ENCODE measurements at places on chromosomes 2 and 18. TPM values are rescaled to one million over a fixed set of nuclear protein-coding genes. Genes with fewer than 3 reads are reported as not detected.
A peak's percentile ranks its signal among the peaks of the same experiment; 100 is the strongest.

FAM117B gene
- 0.26 TPM for total RNA-seq

LONRF2 gene
- 0.81 TPM for total RNA-seq

LOXL3 gene
- total RNA-seq = 14.8 TPM

DNER gene
- 0.05 TPM for total RNA-seq

GREB1L gene
- total RNA-seq = 0.81 TPM

TMEM200C gene
- total RNA-seq = 3.9 TPM

CAPN14 gene
- not detected for total RNA-seq

DNA sequence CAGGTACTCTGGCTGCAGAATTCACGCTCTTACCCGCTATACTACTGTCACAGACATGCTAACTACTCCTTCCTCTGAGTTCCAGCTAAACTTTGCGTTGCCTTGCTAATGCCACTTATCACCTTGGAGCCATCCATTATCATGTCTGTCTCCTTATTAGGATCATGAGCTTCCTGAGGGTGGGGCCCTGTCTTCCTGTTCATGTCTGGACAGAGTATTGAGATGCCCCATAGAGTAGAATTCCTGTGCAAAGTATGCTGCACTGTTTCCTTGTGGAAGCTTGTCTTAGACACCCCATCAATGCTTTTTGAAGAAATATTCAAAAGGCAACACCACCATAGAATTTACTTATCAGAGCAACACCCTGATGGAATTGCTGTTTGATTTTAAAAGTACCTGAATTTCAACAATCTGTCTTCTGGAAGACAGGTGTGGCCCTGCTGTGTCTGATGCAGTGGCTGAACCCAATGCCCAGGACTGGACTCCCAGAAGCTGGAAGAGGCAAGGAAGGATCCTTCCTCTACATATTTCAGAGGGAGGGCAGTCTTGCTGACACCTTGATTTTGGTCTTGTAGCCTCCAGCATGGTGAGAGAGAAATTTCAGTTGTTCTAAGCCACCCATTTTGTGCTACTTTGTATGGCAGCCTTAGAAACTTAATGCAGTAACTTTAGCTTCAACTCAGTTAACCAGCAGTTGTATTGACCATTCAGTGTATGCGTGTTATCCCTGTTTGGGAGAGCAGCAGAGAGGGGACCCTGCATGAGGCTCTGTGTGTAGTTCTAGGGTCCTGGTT, 5.6 kb downstream of the LAMA3 start:
- DNase-seq = no peak

GRCh38 chr2:121408641-121409040, 122.0 kb upstream of the RNU4ATAC start:
- DNase-seq = no peak

- DNase-seq = no peak
Measured at GRCh38 chr2:18123211-18123570, 244.7 kb downstream of the KCNS3 start.

GRCh38 chr2:127048618-127048935, 58.4 kb downstream of the BIN1 start:
- no peak for DNase-seq

DNA sequence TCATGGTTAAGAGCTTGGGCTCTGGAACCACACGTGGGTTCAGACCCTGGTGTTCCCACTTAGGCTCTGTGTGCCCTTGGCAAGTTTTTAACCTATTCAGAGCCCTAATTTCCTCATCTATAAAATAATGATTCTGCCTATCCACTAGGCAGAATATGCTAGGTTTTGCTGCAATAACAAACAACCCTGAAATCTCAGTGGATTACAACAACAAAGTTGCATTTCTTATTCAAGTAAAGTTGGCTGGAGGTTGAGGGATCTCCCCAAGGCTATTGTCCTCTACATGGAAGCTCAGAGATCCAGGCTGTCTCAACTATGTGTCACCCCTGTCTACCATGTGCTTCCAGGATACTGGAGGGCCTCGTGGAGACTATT, 275.4 kb upstream of the SIX2 start:
- DNase-seq = no peak

- DNase-seq = no peak
Measured at GRCh38 chr2:114108824-114109416, 219.0 kb downstream of the ACTR3 start.

- no peak for DNase-seq
Measured at GRCh38 chr2:237742191-237742590, 56.4 kb upstream of the RBM44 start.

DNA sequence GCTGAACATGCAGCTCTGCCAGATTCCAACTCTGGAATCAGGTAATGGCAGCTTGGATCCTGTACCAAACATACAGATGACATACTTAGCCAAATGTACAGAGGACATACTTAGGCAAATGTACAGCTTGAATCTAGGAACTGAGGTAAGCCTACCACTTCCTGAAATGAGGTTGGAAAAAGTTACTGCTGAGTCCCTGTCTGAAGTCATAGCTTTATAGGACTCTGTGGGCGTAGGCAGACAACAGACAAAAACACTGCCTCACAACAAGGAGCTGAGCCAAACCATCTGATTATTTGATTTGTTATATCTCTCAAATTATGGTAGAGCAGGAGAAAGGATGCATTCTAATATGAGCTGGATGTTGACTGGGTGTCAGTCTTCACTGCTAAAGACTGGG, 290.2 kb upstream of the TCF4 start:
- DNase-seq = no peak

GRCh38 chr18:74256190-74256589, 35.6 kb downstream of the CYB5A start:
- DNase-seq = no peak

GRCh38 chr2:200264631-200265030, 41.9 kb upstream of the SPATS2L start:
- DNase-seq = no peak

DNA sequence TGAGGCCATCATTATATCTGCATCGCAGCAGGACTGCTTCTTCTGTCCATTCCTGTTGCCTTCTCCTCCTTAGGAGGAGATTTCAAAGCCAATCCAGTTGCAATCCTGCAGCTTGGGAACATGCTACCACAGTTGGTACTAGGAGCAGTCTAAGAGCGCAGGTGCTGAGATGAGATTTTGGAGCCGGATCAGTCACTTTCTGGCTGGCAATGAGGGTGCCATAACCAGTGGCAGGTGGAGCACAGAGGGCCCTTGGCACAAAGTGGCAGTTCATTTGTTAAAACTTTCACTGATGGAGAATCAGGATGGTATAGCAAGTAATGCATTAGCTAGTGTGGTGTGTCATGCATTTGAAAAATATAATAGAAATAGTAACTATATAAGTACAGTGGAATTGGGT, 173.7 kb upstream of the ATP5MC3 start:
- DNase-seq = no peak

DNA sequence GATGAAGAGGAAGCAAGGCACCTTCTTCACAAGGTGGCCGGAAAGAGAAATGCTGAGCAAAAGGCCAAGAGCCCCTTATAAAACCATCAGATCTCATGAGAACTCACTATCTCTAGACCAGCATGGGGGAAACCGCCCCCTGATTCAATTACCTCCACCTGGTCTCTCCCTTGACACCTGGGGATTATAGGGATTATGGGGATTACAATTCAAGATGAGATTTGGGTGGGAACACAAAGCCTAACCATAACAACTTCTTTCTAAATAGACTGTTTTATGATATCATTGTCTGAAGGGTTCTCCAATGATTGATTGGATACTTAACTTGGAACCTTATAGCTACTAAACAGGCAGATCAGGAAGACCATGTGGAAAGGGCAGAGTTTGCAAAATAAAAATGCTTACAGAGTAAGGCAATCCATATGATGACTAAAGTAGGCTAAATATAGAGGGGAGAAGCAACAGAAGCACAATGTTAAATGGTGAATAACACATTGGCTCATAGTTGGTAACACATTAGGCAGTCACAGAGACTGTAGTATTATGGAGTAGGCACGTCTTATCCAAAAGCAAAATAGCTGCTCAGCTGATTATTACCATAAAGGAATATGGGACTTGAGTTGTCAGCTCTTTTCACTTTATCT, 179.0 kb downstream of the BARD1 start:
- DNase-seq = no peak

DNA sequence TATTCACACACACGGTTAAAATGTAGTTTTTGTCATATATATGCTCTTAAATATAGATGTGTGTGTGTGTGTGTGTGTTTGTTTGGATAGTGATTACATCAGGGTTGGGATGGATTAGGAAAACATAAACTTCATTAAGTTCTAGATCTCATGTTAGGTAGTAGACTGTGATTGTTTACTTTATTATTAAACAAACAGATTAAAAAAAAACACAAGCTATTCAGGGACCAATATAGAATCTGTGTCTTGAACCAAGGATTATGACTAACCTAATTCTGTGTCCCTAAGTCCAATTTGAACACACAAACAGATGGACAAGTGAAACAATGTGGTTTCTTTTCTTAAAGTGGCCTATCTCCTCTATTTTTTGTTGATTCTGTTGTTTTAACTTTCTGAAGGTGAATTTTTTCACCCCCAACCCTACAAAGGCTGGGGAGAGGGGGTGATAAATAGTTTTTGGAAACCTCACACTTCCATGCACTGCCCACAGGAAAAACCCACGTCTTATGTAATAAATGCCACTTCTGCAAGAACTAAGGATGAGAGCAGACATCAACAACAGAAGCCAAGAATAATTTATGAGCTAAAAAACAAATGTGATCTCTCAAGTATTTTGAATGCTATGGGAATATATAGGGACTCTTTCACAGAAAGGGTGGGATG, 40.7 kb downstream of the IL1R2 start:
- DNase-seq = peak; percentile 74

GRCh38 chr18:33665641-33666040, 87.6 kb downstream of the ASXL3 start:
- DNase-seq = no peak

GRCh38 chr2:174796319-174796771, 32.1 kb upstream of the CHRNA1 start:
- no peak for DNase-seq

DNA sequence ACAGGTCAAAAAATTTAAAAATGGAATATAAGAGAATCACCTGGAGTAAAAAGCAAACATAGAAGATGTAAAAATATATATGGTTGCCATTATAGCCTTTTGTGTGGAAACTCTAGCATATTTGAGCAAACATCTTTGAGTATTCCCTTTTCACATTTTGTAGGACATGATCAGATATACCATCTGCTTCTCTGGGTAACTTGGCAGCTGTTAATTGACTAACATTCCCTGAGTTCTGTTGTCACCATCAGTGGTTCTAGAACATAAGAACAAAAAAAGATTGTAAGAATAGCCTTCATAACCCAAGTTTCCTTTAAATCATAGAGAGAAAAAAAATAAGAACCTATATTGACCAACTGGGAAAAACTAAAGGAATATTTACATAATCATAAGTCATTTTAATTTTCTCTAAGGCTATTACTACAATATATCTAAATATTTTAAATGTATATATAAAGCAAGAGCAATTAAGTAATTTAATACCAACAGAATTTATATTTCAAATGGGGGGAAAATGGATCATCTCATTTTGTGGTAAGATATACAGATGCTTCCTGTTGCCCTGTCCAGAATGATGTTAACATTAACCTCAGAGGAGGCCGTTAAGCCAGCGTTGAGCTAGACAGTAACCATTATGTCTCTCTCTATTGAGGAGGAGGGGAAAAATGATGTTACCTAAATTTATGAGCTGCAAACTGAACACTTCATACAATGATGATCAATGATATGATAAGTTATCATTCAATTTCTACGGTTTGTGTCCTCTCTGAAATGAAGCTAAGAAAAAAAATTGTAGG, 9.8 kb upstream of the INO80D start:
- no peak for DNase-seq

GRCh38 chr2:174608866-174609214, 11.2 kb upstream of the WIPF1 start:
- DNase-seq = no peak
